ENCODE measurements at places on chromosomes 6 and 20.

- DNase-seq, result no peak
These were observed at the start of gene PTGIS for GRCh38 chr20:49567421-49568277. Gene PTGIS, minus strand, starts transcription at chr20:49568137. Its CDS starts 21 bp downstream, at chr20:49568116.

DNA sequence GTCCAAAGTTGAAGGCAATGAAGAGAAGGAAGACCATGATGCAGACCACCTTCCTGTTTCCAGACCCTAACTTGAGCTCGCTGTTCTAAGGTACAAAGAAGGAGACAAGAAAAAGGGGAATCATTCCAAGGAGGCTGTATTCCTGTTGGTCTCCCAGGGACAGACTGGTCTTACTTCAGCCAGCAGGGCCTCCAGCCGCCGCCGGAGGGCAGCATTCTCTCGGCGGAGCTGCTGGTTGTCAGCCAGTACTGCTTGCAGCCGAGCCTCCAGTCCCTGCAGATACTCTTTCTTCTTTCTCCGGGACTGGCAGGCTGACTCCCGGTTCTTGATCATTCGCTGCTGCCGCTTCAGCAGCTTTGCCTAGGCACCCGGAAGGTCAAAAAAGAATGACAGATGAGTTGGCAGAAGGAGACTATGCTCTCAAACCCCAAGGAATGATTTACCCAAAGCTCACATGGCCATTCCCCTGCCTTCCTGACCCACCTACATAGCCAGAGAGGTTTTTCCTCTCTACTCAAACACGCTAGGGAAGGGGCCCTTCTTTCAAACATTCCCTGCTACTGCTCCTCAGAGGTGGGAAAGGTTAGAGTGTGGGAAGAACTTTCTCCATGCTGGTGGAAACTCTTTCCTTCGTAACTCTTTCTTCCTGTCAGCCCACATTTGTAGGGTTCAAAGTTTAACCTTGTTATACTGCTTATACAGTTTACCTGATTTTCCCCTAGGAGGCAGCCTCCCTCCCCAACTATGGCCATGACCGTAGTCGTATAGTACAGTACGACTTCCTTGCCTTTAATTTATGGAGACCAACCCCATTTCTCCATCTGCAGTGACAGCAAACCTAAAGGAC is 9.0 kb downstream of the ATF6B start:
- DNase-seq, result peak; percentile 59

GRCh38 chr6:35139924-35140638 is 1.1 kb downstream of the TCP11 start:
- peak; percentile 39 for DNase-seq

GRCh38 chr6:125077453-125077852 is 76.1 kb upstream of the TPD52L1 start:
- no peak for DNase-seq

GRCh38 chr20:22768266-22769178 is 184.2 kb upstream of the FOXA2 start:
- DNase-seq, result no peak

- DNase-seq, result no peak
These were observed 159.3 kb downstream of the CDKAL1 start for GRCh38 chr6:20693466-20694063.

GRCh38 chr20:57615445-57615811 is 4.8 kb downstream of the ZBP1 start:
- no peak for DNase-seq

DNA sequence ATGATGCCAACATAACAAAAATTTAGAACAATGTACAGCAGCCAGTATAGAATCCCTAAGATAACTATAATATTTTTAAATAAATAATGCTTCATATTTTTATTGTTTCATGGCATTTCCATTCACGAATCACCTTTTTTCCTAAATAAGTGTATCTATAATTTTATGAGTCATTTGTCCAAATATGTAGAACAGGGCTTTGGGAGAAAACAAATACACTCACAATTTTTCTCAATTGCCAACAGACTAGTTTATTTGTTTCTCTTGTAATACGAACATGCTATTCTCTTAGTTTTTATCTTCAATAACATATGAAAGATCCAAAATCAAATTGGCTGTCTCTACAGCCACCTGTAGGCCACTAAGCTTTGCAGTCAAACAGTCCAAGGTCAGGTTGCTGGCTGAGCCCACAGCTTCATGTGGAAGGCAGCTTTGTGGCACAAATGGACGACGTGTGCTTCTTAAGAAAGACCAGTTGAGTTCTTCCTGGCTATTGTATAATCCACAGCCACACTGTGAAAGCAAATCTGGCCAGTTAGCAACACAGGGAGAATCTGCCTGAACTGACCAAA is 29.0 kb downstream of the MKKS start:
- no peak for DNase-seq

GRCh38 chr6:4451081-4451480 is 315.7 kb upstream of the ECI2 start:
- DNase-seq, result no peak

DNA sequence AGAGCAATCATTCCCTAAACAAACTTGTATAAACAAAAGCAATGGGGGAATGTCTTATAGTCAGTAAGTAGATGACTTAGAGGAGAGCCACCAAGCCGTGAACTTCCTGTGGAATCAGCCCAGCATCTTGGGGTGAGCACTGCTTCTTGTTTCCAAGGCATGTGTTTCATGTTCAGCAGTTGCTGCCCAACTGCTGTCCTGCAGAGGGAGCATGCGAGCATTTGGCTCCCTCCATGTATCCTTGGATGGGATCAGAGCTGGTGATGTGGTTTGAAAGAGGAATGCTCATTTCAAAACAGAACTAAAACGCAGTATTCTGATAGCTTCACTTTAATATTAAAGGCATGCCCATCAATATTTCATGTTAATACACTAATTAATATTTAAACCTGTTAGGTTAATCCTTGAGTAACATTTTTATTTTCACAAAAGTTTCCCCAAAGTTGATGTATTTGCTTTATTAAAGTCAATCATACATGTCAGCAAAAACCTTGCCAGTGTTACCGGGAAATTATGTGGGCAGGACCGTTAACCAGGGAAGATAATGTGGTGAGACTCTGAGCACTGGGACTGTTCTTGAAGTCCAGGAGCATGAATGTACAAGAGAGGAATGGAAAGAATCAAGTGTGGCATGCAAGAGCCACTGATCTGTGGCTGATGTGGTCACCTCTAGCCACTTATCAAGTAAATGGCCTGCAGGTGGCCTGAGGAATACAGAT is 172.1 kb upstream of the GGTLC1 start:
- no peak for DNase-seq

DNA sequence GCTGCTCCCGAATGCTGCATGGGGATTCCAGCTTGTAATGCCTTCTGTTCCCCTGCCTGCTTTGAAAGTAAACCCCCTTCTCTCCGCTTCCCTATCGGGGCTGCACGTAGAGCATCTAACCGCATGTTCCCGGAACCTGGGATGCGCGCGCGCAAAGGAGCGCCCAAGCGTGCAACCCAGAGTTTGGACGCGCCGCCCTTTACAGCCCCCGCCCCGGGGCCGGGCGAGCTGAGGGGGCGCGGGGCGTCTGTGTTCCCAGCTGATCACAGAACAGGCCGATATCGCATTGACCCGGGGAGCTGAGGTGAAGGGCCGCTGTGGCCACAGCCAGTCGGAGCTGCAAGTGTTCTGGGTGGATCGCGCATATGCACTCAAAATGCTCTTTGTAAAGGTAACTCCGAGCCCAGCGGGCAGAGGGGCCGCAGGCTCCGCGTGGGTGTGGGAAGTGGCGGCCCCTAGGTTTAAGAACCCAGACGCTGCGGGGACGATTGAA is 1.4 kb downstream of the LAMP5 start:
- DNase-seq, result no peak

- no peak for DNase-seq
These were observed 7.8 kb upstream of the MTG2 start for GRCh38 chr20:62174870-62175624.

DNA sequence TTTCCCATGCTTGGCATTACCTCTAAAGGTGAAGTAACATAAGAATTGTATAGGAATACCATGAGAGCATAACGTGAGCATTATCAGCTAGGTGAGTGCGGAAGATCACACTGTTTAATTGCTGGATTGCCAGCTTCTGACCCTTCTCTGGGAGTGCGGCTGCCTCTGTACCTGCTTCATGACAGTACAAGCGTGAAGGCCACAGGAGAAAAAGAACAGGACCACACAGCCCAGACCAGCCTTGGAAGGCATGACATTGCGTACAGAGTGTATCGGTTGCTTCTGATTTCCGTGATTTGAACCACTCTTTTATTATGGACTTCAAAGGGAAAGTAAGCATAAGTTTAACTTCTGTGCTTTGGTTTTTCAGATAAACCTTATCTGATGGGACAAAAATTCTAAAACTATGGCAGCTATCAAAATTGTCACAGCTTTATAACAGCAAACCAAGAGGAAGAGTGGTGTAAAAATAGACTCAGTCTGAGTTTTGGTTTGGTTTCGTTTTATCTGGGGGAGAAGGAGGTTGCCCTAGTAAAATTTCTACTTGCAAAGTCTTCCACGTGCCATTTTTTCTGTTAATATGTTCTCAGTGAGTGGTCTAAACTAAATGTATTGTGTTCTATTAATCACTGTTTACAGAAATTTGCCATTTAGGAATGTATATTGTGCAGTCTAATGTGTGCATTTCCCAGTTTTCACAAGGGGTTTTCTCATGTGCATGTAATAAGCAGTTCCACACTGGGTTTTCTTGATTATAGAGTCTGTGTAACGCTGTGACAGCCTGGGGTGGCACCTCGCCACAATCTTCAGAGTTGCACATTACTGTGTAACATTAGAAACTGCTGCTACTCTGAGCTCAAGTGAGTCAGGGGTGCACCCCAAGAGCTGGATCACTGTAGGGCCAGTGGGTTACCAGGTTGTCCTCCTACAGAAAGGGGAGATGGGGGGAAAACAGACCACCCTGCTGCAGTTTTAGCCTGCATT is 97.3 kb downstream of the RPP40 start:
- no peak for DNase-seq

- DNase-seq, result no peak
These were observed 88.6 kb downstream of the SCP2D1 start for GRCh38 chr20:18901980-18902737.

GRCh38 chr20:35497320-35497719 is 32.1 kb downstream of the C20orf173 start:
- no peak for DNase-seq

- no peak for DNase-seq
These were observed 45.3 kb upstream of the CNR1 start for GRCh38 chr6:88211446-88211845.

DNA sequence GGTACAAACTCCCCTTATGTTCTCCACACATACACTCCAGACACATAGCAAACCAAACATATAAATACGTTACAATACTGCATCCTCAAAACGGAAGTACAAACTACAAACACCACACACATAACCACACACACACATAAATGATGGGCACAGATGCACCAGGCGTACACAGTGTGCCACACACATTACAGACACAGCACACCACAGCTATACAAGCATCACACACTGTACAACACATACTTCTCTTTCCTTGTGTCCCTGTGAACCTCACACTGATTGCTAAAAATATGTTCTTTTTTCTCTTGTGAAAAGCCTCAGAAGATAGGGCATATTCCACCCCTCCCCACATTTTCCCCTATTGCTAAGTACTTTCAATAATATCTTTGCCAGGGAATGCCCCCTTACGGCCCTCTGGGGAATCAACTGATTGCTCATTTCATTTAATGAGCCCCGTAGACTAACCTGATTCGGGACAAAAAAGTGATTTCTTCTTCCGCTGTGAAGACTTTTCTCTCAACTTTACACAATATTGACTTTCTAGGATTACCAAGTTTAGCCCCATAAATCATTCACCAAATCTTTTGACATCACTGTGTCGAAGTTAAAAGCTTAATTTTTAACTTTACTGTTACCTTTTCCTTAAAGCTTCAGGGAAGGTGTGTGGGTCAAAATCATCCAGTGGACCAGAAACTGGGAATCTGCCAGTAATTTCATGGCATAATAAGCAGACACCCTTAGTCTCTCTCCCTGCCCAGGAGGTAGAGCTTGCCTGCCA is at the start of gene SLC17A1:
TSS of gene SLC17A1 (minus strand) at position 521 of the 775 bp plus-strand sequence. CDS start 1,495 bp downstream, outside the sequence.
- no peak for DNase-seq

GRCh38 chr6:154606457-154606856 is 96.0 kb upstream of the CNKSR3 start:
- no peak for DNase-seq

DNA sequence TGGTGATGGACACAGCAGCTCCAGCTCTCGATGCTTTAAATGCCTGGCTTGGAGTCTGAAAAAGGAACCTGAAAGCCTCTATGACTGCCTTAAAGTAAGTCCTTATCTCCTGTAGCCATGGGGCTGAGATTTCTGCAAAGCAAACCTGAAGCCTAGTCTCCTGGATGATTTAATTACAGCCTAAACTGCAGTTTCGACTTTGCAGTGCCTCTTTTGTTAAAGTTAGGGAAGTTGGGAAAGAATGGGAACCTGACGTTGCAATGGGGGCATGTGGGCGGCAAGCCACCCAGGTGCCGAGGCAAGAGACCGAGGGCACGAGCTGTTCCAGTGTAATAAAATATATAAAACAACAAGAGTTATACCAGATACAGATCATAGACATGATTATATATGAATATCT is 11.7 kb upstream of the TCFL5 start:
- no peak for DNase-seq

GRCh38 chr6:41618598-41618997 is 19.7 kb upstream of the MDFI start:
- no peak for DNase-seq

GRCh38 chr20:51489611-51490010 is 52.9 kb downstream of the NFATC2 start:
- no peak for DNase-seq

GRCh38 chr6:28053584-28053983 is 26.8 kb upstream of the ZNF165 start:
- no peak for DNase-seq

DNA sequence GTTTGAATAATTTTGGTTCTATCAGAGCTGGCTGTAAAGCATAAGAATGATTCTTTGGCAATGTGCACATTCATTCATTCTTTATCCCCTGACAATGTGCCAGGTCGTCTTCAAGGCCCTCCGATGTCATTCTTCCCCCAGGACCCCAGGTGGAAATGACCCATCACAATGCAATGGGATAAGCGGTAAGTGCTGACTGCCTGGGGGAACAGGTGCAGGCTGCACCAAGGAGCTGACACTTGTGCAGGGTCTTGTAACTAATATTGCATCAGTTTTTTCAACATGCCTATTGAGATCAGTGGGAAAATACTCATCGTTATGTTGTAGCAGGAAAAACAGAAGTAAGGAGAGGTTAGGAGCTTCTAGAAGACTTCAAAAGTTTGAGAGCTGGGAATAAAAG is 105.6 kb downstream of the FOXC1 start:
- no peak for DNase-seq

- no peak for DNase-seq
These were observed 27.7 kb upstream of the DTNBP1 start for GRCh38 chr6:15690510-15690909.
